Bronchial epithelial cell (primary cell): ENCODE measurements at places on chromosomes 11 and 22.

DNA sequence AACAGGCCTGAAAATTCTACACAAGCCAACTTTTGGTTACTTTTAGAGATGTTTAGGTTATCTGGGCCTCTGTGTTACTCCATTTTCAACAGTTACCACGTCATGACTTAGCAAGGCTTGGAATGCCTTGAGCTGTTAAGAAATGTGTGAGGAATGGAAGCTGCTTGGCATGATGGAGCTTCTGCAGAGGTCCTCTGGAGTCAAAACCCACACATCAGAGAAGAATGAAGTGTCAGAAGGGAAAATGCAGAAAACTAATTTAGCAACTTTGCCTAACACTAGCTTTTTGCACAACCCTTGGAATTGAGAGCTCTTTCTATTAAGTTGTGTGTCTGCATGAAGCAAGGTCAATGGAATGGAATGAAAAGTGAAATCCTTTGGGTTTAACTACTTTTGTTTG lies 27.4 kb downstream of the FAT3 start:
- no peak for DNase-seq

GRCh38 chr22:40997520-40997919 lies 46.3 kb downstream of the RBX1 start:
- no peak for DNase-seq

DNA sequence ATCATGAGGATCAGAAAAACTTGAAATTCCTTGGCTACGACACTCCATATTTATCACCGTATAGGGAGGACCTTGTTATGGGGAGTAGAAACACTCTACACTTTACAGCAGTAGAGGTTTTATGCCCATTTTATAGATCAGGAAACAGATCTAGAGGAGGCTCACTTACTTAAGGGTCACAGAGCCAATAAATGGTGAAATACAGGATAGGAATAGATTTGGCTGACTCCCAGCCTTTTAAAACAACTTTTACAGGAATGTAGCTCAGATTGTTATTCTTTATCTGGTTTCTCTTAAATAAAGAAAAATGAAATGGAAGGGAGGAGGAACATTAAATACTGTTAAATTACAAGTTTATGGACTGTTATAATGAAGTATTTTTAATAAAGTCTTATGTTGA lies 14.8 kb downstream of the FBXO7 start:
- DNase-seq, result no peak

- no peak for DNase-seq
These were observed 2.9 kb upstream of the FBLN1 start for GRCh38 chr22:45499746-45500145.
